ENCODE measurements at places on chromosomes 6 and 20.

- no peak for DNase-seq
Measured at GRCh38 chr6:113599444-113599843, 257.7 kb upstream of the MARCKS start.

DNA sequence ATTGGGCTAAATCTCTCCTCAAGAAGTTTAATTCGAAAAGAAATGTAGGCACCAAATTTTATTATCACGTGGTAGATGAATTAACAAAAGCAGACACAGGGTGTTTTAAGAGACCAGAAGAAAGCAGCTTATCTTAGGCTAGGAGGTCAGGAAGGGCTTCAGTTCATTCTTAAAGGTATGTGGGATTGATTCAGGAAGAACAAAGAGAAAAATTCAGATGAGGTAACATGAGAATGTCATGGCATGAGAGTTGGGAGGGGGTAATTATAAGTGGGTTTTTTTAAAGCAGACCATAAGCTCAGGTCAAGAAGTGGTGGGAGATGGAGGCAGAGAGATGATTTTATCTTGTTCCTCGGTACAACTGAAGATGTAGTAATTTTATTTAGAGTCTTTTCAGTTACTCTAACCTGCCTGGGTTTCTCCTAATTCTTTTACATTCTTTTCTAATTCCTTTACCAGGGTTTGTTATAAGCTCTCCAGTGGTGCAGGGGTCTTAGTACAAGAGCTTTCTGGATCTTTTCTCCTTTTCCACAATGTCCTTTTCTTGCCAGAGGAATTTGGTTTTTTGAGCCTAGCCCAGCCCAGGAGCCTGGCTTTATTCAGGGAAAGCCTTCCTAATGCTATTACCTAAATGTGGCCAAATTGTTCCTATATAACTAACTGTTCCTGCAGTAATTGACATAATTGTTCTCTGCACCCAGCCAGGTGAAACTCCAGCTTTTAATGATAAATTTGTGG is 474.1 kb upstream of the BTBD3 start:
- DNase-seq = no peak

DNA sequence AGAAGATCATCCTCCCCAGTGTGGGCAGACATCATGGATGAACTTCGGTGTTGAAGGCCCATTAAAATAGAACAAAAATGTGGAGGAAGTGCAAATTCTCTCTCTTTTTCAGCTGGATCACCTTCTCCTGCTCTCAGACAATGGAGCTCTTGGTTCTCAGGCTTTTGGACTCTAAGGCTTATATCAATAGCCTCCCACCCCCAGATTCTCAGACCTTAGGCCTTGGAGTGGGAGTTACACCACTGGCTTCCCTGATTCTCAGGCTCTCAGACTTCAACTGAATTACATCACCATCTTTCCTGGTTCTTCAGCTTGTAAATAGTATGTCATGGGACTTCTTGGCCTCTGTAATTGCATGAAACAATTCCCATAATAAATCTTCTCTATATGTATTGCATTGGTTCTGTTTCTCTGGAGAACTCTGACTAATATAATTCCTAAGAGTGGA is 36.6 kb downstream of the NSFL1C start:
- peak; percentile 87 for DNase-seq

DNA sequence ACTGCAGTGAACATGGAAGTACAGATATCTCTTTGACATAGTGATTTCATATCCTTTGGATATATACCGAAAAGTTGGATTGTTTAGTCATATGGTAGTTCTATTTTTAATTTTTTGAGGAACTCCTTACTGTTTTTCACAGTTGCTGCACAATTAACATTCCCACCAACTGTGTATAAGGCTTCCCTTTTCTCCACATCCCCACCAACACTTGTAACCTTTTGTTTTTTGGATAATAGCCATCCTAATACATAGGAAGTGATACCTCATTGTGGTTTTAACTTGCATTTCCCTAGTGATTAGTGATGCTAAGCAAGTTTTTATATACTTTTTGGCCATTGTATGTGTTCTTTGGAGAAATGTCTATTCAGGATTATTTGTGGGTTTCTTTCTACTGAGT is 45.1 kb upstream of the TENT5A start:
- peak; percentile 89 for DNase-seq

DNA sequence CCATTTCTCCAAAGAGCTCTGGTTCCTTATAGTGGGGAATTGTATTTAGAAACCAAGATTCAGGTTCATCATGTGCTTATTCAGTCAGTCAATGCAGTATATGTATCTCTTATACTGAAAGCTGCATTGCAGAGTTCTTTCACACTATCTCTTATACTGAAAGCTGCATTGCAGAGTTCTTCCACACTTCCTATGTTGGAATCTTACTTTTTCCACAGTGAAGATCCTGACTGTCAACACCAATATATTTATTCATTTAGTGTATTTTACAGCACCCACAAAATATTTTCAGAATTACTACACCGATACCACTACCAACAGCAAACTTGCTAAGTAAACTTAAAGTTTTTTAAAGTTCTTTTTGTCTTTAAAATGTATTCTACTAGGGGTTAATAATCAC is 349.3 kb upstream of the MMS22L start:
- no peak for DNase-seq

DNA sequence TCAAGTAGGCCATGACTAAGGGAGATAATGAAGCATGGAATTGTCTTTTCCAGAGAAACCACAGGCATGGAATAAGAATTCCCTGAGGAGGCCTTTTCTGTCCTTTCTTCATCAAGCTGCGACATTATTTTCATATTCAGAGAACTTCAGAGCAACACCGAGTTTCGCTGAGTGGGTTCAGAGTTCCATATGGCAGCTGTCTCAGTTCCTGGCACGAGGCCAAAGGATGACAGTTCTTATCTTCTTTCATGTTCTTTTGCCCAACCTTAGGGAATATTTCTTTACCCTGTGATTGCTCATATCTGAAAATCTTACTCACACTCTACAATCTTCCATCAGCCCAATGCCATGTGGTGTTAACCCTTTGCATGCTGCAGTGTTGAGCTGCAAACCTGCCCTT is 135.3 kb upstream of the BMP2 start:
- DNase-seq = no peak

- no peak for DNase-seq
Measured at GRCh38 chr20:34368547-34368946, 5.5 kb downstream of the ITCH start.

- no peak for DNase-seq
Measured at GRCh38 chr6:134729561-134729960, 220.3 kb downstream of the ALDH8A1 start.

DNA sequence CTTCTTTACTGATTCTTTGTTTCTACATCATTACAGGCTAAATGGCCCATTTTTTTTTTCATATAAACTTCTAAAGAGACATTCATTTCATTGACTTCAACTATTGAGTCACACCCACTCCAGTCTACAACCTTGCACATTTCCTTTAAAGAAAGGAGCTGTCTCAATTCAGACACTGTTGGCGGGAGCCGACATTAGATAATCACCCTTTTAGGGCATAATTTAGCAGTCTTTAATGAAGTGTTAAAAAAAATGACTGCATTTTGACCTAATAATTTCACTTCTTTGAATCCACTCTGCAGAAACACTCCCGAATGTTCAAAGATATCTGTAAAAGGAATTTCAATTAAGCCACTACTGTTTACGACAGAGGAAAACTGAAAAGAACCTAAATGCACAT is 1.5 kb downstream of the EPM2A start:
- no peak for DNase-seq

DNA sequence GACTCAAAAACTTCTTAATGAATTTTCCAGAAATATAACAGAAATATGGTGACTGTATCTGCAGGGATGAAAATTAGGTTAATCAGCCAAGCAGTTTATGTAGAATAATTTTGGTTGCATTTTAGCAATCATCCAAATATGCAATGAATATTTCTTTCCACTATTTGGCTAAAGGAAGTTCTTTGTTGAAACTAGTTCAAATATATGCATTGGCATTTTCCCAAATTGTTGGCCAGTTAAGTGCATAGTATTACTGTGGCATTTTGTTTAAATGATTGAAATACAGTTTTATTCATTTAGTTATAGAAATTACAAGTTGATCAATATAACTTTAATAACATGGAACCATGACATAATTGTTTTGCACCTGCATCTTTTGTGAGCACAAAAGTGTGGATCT is 115.5 kb downstream of the DOK5 start:
- DNase-seq = no peak

GRCh38 chr6:33116417-33116816 is 40.6 kb downstream of the HLA-DPB1 start:
- no peak for DNase-seq

Data from suppressor macrophage (primary cell).